ENCODE measurements at places on chromosomes 13 and 19. TPM values are rescaled to one million over a fixed set of nuclear protein-coding genes. Genes with fewer than 3 reads are reported as not detected.

Gene DCAF15
- 31.5 TPM for total RNA-seq

Gene ERICH4
- not detected for total RNA-seq

Gene CLEC4G
- total RNA-seq: 16.5 TPM

Gene TMC4
- total RNA-seq: 4.4 TPM

Gene DCLK1
- 44.5 TPM for total RNA-seq

Gene ZNF497
- total RNA-seq: 6.5 TPM
